Daoy (cell line): ENCODE measurements at places on chromosomes 16 and 17.

DNA sequence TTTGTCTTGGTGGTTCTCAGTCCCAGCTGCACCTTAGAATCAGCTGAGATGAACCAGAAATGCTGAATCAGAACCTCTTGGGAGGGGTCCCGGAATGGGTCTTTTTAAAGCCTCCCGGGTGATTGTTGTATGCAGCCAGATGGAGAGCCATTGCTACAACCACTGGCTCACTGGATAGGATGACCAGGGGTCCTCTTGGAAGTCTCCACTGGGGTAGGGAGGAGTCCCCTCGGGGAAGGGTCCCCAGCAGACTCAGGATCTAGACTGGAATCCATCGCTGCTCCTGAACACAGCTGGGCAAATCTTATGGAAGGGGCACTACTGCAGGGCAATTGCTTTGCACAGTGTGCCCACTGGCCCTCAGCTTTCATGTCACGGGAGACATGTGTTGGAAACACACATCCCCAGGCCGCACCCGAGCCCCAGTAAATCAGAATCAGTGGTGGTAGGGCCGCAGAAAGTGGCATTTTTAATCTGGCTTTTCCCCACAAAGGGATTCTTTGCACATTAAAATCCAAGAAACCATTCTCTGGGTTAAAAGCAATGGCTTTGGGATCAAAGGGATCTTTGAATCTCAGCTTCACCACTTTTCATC is 117.3 kb downstream of the IRX5 start:
- no peak for DNase-seq

DNA sequence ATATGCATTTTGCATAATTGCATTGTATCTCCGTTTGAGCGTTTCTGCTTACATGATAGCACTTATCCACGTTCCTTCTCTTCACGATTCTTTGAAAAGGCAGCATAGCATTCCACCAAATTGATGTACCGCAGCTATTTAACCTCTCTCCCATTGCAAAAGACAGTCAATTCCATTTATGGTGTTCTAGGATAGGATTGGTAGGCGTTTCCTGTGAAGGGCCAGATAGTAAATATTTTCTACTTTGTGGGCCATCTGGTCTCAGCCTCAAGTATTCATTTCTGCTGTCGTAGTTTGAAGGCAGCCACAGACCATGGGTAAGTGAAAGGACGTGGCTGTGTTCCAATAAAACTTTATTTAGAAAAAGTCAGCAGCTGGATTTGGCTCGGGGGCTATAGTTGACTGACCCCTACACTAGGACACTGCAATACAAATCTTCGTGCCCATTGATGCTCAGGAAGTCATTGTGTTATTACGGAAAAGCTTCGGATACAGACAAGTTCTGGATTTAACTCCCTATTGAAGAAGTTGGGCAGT is 10.1 kb downstream of the SNX29 start:
- DNase-seq = no peak

DNA sequence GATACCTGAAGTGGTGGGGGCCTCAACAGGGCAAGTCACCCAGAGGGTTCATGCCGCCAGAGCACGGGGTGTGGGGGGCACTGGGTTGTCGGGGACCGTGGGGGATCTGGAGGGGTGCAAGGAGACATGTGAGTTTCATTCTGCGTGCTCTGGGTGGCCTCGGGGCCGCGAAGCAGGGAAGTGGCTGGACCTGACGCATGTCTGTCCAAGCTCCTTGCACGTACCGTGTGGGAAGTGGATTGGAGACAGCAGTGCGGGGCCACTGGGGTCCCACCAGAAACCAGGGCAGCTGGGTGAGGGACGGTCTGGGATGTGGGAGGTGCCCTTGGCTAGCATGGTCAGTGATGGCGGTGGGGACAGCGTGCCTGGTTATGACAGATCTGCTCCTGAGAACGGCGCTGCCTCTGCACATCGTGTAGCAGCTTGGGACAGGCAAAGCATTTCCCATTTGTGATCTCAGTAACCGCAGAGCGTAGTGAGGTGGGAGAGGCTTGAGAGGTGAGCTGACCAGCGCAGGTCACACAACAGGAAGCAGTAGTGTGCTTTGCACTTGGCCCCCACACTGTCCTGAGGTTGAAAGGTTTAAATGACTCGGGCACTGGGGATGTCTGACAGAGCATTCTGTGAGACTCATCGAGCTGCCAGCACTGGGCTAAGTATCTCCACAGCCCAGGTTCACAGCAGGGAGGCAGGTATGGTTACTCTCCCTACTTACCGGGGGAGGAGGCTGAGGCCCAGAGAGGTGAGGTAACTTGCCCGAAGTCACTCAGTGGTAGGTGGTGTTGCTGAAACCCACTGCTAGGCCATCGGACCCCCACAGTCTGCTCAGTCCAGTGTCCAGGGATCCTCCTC is 114.4 kb downstream of the SOCS1 start:
- DNase-seq = no peak

DNA sequence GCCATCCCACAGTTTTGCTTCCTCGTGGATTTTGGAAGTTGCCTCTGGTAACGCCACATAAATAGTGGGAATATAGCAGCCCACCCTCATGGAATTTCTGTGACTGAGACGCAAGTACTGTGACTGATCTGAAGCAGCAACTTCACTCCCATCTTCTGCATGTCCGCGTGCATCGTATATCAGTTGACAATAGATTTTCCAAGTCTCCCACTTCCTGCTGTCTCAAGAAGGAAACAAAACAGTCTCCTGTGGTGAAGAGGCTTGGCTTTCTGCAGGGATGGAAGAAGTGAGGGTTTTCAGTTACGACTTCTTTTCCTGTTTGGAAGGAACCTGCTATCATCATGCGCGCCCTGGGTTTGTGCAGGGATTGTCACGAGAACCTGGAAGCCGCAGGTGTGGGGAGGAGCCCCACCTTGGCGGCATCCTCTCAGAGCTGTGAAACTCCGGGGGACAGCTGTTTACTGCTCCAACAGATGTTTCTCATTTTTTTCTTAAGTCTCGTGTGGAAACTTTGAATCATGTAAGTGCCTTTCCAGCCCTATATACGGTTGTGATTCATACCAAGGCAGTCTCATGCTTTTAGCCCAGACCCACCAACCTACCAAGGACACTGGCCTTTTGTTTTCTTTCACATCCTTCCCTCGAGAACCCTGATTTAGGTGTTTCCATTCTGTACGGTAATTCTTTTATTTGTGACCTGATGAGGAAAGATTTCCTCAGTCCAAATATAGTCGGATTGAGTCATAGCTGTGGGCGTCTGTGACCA is 57.5 kb downstream of the WIPI1 start:
- DNase-seq = no peak

GRCh38 chr16:31347445-31347844 is 7.5 kb upstream of the ITGAX start:
- DNase-seq = no peak

- no peak for DNase-seq
Measured at GRCh38 chr16:35911899-35912298, 2452.5 kb downstream of the TP53TG3F start.

DNA sequence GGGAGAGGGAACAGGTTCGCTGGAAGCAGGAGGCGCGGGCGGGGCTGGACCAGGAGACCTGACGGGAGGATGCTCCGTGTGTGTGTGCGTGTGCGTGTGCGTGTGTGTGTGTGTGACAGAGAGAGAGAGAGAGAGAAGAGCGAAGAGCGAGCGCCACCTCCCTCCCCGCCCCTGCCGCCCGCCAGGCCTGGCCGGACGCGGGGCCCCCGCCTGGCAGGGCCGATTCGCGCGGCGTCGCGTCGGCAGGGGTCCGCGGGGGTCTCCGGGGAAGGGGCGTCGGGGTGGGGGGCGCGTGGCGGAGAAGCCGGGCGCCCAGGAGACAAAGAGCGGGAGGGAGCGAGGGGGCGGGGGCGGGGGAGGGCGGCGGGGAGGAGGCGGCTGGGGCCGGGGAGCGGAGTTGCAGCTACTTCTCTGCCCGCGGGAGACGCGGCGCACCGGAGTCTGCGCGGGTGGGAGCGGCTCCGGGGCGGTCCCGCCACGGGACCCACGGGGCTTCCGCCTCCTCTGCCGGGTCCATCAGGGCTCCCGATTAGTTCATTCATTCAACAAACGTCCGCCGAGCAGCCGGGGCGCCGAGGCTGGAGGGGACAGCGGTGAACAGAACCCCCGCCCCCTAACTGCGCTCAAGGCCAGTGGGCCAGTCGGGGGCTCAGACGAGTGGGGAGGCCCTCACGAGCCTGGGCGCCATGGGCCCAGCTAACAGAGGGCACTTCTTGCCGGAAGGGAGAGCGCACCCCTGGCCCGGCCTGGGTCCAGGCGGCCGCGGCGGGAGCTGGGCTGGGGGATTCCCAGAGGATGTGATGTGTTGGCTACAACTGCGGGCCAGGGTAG is at the start of gene SAMD14:
SAMD14 (minus strand) TSS at position 433 of the 831 bp plus-strand sequence. CDS start 5,201 bp downstream, outside the sequence.
- peak; percentile 57 for DNase-seq

- no peak for DNase-seq
Measured at GRCh38 chr16:8530752-8531384, 59.4 kb downstream of the TMEM114 start.

- no peak for DNase-seq
Measured at GRCh38 chr17:48439875-48440505, 10.0 kb upstream of the SKAP1 start.

DNA sequence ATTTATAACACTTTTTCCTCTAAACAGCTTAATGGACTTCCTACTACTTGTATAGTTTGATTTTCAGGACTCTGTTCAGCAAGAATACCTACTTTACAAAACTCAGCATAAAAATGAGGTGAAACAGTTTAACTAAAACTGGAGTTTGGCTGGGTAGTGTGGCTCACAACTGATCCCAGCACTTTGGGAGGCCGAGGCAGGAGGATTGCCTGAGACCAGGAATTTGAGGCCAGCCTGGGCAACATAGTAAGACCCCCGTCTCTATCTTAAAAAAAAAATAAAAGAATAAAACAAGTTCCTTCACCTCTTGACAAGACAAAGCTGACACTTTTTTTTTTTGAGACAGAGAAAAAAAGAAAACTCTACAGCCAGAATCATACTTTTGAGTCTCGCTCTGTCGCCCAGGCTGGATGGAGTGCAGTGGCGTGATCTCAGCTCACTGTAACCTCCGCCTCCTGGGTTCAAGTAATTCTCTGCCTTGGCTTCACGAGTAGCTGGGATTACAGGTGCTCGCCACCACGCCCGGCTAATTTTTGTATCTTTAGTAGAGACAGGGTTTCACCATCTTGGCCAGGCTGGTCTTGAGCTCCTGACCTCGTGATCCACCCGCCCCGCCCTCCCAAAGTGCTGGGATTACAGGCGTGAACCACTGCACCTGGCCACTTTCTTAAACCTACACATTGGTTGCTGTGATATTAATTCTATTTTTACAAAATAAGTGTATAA is 2.6 kb downstream of the PDF start:
- DNase-seq = no peak

DNA sequence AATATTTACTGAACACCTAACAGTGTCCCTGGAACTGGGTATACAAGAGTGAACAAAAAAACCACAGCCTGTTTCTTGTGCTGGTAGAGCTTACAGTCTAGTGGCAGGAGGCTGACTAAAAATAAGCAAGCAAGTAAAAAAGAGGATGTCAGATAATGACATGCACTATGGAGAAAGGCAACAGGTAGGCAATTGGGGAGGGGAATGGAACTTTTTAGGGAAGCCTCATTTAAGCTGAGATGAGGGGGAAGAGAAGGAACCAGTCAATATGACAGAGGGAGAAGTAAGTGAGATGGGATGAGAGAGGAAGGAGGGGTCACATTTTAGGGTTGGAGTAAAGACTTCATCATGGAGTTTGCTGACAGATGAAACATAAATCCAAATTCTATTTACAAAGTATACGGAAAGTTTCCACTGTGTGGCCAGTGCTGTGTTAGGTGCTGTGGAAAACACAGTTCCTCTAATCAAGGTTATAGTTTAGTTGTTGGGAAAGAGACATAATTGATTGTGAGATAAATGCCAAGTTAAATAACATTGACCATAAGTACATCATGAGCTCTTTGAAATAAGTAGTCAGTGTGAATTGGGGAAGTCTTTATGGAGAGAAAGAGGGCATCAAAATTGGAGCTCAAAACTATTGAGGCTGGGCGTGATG is 251.4 kb downstream of the FTO start:
- DNase-seq = no peak

- DNase-seq = no peak
Measured at GRCh38 chr16:31141489-31142108, 6.1 kb upstream of the PRSS8 start.

GRCh38 chr16:15435216-15435864 is 952 bp downstream of the BMERB1 start:
- DNase-seq = peak; percentile 15

DNA sequence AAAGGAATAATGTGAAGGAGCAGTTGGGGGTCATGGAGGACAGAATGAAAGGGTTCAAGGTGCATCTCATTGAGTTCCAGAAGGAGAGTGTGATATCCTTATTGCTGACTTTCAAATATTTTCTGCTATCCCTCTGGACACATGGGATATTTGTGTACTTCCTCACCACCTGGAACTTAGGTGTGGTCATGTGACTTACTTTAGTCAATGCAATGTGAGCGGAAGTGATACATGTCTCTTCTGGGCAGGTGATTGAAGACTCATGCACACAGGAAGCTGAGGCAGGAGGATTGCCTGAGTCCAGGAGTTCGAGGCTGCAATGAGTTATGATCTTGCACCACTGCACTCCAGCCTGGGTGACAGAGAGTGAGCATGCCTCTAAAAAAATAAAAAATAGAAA is 36.7 kb upstream of the TANC2 start:
- DNase-seq = no peak

DNA sequence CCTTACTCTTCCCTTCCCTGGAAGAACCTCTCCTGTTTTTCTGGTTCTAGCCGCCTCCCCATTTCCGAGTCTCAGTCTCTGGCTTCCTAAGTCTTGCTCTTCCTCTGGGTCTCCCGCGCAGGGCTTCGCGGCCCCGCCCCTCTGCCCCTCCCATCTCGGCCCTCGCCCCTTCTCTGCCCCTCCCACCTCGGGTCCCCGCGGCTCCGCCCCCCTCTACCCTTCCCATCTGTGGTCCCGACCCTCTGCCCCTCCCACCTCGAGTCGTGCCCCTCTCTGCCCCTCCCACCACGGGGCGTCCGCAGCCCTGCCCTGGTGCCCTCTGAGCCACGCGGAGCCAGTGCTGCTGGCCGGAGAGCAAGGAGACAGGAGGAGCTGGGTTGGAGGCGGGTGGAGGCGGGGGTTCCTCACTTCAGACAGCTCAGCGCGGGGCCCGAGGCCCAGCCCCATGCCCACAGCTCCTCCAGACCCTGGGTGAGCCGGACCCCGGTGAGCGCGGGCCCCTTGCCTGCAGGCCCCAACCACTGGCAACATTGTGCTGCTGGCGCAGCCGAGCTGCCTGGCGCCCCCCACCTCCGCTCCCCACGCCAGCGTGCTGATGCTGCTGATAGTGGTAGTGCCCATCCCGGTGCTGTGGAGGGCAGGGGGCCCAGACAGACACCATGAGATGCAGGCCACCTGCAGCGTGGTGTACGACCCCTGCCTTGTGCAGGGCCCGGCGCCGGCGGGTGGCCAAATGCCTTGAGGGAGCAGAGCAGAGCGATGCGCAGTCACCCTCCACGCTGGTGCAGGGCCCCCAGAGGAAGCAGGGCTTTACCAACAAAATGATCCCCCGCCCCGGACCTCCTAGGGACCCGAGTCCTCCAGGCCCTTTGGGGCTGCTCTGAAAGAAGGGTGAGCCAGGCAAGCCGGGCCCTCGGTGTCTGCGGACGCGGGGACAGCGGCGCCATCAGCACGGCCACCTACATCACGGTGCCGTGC is 2115.3 kb downstream of the TP53TG3F start:
- no peak for DNase-seq

GRCh38 chr16:68492151-68492542 is 43.8 kb upstream of the SMPD3 start:
- no peak for DNase-seq

- DNase-seq = no peak
Measured at GRCh38 chr17:14211246-14211645, 25.4 kb downstream of the CDRT15 start.

- no peak for DNase-seq
Measured at GRCh38 chr16:12576878-12577277, 226.8 kb downstream of the CPPED1 start.

GRCh38 chr16:85520853-85521521 is 92.1 kb upstream of the GSE1 start:
- DNase-seq = no peak
